T-helper 1 cell (primary cell): ENCODE measurements at places on chromosomes 4 and X.

DNA sequence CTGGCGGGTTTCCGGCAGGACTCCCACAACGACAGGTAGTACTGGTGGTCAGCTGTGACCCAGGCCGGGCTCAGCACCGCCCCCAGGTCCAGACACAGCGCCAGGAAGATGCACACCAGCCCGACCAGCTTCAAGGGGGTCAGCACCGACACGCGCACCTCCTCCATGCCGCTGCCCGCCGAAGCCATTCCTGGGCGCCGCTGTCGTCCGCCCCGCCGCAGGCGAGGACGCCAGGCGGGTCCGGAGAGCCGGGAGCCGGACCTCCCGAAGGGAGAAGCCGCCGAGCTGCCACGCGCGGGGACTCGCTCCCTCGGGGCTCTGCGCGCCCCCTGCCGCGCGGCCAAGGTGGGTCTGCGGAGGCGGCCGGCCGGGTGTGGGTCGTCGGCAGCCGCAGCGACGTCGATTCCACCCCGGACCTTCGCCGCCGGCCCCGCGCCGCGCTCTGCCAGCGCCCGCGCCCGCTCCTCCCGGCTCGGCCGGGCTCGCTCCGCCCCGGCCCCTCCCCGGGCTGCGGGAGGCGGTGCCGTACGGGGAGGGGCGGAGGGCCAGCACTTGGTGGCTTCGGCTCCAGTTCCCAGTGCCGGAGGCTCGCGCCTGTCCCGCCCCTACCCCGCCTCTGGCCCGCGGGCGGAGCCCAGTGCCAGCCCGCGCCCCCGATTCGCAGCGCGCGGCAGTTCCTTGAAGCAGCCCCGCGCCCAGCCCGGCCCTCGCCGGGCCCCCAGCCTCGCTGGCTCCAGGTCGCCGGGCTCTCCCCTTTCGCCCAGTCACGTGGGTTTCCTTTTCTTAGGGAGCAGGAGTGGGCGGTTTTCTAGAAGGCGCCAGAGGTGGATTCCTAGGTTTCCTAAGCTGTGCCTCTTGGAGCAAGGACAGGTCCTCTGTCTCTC, at the start of gene TMEM47:
Gene TMEM47 (minus strand): TSS at position 444 of the 884 bp plus-strand sequence. CDS start 256 bp downstream, at position 188.
- no peak for DNase-seq

DNA sequence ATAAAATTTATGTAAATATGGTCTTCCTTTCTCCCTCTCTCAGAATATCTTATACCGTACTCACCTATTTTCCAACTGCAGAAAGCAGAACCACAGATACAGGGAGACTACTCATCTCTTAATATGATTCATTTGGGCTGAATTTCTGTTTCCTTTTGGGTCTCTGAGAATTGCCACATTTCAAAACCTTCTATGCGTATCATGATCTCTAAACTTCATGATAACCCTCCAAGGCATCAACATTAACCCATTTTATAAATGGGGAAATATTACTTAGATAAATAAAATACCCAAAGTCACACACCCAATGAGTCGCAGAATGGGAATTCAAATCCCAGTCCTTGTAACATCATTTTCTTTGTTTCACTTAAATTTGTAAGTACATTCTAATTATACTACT, 16.6 kb upstream of the PRDM8 start:
- DNase-seq = no peak

DNA sequence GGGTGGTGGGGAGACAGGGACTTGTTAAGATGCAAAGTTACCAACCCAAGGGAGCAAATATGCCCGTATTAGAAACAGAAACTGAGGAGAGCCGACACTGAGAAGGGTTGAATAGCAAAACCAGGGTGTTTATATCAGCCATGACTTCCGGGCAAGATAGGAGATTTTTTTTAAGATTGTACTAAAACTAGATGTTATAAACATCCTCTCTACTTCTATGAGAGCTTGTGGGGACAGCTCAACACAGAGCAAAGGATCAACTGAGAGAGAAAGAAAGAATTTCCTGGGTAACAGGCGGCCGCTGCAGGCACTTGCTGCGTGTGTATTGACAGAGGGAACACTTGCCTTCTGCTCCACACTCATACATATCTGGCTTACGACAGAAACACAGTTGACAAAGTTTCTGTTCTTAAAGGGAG, 49.1 kb upstream of the FBXW7 start:
- DNase-seq = no peak

DNA sequence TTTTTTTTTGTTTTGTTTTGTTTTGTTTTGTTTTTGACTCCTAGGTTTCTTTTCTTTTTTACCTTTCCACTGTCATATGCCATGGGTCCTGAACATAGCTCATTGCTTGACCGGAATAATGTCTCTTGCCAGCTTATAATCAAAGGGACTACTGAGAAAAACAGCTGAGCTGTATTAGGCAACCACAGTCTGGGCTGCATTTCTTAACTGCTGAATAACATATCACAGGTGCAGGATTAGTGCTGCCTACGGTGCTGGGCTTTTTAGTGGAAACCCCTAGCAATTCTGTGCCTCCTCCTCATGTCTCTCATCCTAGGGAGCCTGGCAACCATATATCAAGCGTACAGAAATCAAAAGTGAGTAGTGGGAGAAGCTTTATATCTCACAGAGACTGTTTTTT, 333.5 kb downstream of the BMPR1B start:
- DNase-seq = no peak

DNA sequence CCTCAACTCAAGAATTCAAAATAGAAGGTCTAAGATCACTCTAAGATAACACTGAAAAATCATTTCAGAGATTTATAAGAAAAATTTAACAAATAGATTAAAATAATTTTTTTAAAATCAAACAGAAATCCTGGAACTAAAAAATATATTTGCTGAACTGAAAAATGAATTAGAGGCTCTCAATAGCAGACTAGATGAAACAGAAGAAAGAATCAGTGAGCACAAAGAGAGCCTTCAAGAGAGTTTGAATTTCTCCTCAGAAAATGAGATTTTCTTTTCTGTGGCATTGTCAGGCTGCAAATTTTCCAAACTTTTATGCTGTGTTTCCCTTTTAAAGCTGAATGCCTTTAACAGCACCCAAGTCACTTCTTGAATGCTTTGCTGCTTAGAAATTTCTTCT, 335.0 kb upstream of the SLC7A11 start:
- DNase-seq = no peak

DNA sequence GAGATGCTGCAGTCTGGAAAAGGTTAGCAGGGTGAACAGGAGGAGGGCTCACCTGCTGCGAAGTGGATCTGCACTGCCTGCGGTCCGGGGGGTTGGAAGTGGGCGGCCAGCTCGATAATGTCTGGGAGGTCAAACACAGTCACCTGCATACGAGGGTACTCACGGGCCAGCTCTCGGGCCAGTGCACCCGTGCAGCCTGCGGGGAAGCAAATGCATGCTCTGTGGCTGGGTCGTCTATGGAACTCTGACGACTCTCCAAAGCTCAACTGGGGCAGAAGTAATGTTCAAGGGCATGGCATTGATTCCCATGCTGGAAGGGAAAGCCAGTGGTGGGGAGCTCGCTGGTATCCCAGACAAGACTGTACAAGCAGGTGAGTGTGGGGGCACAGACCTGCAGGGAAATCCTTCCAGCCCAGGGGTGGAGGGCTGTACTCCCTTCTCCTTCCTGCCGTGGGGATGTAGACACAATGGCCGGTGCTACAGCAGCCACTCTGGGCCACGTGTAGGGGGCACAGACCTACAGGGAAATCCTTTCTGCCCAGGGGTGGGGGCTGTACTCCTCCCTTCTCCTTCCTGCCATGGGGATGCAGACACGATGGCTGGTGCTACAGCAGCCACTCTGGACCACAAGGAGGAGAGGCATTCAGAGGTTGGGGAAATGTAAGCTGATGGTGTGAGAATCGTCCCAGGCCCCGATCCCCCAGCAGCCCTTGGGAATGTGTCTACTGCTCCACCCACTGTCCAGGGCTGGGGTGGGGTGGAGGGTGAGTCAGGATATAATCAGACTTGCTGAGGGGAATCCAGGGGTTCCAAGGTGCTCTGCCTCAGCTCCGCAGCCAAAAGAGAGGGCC, 26.2 kb upstream of the SLC25A6 start:
- no peak for DNase-seq

DNA sequence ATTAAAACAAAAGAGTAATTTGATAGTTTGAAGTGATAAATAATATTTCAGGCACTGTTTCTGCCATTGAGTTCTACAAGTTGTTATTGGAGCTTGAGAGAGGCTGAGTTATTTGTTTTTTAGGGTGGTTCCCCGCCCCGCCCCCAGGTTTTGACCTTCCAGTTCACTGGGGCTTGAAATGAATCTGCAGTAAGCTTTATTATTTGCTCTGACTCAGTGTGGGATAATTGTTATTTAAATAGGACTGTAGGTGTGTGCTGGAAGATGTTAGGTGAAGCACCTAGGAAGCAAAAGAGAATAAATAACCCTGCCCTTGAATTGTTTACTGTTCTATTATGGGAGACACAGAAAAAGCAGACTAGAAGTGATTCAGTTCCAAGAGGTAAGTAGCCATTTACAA, 81.2 kb upstream of the KCNIP4 start:
- DNase-seq = no peak

DNA sequence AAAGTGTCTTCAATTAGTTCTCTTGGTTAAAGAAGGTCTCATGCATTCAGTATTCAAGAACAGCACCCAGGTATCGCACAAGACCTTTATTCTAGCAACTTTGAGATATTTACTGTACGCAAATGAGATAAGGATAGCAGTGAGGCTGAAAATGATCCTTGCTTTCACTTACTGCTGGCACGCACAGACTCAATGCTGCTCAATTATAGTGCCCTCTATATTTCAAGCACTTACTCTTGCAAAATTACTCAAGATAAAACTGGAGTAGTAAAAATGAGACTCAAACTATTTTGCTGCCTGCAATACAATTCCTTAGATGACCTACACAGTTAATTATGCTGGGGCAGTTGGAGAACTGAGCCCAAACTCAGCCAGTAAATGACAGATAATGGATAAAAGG, 60.9 kb downstream of the ADGRA3 start:
- no peak for DNase-seq

DNA sequence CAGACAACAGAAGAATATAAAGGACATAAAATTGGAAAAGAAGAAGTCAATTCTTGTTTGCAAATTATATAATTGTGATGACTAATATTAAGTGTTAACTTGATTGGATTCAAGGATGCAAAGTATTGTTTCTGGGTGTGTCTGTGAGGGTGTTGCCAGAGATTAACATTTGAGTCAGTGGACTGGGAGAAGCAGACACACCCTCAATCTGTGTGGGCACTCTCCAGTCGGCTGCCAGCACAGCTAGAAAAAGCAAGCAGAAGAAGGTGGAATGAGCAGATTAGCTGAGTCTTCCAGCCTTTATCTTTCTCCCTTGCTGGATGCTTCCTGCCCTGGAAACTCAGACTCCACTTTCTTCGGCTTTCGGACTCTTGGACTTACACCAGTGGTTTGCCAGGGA, 51.7 kb downstream of the UBE2NL start:
- no peak for DNase-seq
